ENCODE measurements at places on chromosomes 5 and 9. TPM values are rescaled to one million over a fixed set of nuclear protein-coding genes. Genes with fewer than 3 reads are reported as not detected.

DNA sequence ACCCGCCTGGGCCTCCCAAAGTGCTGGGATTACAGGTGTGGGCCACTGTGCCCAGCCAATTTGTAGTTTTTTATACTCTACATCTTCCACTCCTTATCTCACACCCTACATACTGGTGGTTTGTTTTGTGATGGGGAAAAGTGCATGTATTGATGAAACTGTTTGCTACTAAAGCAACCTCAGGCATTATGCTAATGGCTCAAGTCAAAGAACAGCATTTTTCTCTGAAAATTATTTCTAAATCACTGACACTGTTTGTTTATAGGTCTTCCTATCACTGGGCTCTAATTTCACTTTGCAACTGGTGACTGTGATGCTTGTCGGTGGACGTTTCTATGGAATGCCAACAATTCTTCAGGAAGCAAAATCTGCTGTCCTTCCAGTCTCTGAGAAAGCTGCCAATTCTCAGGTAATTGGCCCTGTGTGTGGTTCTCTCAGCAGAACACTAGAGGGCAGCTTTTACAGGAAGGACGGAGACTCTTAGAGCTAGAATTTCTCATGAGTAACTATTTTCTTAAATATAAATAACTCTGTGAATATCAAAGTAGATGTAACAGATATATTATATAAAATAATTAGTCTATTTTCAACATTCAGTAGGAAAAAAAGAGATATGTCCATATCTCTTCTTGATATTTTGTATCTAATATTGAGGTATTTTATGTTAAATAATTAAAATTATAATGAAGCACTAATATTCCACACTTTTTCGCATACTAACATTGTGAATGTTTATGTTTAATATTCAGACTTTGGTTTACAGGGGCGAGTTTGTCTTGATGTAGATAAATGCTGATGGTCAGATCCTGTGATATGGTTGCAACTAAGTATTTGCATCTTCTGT, 244.1 kb downstream of the ADGRV1 start:
- peak; percentile 29 for DNase-seq

DNA sequence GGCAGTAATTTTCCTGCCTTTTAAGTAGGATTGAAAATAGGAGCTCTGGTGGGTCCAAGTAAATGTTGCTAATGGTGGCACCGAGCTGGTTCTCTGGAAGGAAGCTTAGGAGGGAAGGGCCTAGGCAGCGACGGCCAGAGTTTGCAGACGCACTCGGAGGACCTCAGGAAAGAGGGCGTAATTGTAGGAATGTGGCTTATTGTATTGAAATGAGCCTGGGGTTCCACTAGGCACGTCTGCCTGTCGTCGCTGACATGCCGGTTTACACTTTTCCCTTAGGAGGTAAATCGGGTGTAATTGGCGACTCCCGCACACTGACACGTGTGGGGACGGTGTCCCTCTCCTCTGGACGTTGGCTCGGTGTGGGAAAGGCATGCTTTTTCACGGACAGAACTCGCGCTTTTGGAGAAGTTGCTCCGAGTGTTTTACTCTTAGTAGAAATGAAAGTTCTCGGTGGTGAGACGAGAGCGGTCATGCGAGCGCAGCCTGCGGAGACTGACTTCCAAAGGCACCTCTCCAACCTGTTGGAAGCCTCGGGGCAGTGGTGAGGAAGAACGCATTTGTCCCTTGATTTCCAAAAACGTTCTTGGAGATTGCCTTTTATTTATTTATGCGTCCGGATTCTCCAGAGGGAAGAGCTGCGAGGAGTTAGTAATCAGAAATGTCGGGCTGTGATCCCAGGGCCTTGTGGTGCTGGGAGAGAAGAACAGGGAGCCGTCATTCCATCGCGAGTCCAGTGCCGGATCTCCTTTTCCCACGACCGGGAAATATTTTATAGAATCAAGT, 1.3 kb downstream of the NR4A3 start:
- DNase-seq: peak; percentile 47

- DNase-seq: peak; percentile 43
Measured at GRCh38 chr9:86099701-86100364, 475 bp upstream of the GOLM1 start.

GRCh38 chr9:136729144-136729543, 13.6 kb downstream of the LCN10 start:
- no peak for DNase-seq

DNA sequence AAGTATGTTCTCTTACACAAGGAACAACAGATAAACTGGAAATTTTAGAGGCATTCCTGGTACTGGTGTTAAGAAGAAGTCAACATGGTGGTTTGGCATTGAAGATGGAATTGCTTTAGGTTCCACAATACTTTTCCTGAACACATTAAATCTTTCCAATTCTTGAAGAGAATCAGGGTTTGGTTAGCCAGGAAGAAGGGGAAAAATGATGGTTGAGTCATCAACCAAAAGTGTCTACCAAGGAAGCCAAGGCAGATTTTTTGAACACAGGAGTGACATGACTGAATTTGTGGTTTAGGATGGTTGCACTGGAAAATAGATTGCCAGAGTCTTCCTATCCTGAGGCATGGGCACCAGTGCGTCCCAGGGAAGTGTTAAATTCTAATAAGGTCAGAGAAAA, 433.4 kb downstream of the TMEM38B start:
- no peak for DNase-seq

DNA sequence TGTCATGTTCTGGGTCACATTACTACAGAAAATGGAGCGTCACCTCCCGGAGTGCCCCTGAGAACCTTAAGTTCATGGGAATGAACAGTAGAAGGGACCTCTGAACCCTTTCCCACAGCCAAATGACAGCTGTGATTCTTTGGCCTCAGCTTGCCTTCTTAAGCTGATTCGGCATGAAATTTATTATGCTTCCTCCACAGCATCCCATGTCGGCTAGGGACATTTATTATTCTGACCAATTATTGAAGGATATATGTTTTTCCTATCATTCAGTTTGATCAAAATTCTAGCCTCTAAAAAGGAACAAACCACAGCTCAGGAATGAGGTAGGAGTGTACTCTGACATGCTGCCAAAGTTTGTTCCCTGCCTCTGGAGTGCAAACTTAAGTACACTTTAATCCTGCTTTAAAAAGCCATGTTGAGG, 440.6 kb downstream of the CETN3 start:
- no peak for DNase-seq

GRCh38 chr5:134177369-134178095, 782 bp upstream of the SKP1 start:
- DNase-seq: no peak

- no peak for DNase-seq
Measured at GRCh38 chr9:120868339-120868675, 8.7 kb downstream of the PHF19 start.

- peak; percentile 25 for DNase-seq
Measured at GRCh38 chr5:108753877-108754276, 6.2 kb downstream of the FER start.

- no peak for DNase-seq
Measured at GRCh38 chr9:132537352-132537751, 45.1 kb upstream of the BARHL1 start.

GRCh38 chr9:128587453-128587852, 35.1 kb downstream of the SPTAN1 start:
- DNase-seq: no peak

GRCh38 chr5:141692919-141693725, 11.1 kb upstream of the ARAP3 start:
- no peak for DNase-seq

- DNase-seq: peak; percentile 6
Measured at GRCh38 chr9:21854594-21854993, 52.2 kb downstream of the MTAP start.

DNA sequence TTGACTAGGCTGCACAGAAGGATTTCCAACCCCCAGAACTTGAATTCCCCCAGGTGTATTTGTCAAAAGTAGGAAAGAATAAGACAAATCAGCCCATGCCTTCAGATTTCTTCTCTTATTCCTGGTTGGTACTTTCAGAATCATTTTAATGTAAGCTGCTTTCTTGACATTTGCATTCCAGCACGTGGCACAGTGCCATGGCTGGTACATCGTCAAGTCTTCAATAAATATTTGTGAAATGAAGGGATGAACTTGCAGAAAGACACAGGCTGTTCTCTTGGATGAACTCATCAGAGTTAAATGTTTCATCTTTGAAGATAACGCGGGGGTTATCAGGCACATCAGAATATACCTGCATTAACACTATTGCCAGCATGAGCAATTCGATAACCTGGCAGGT, 14.5 kb downstream of the KCNIP1 start:
- no peak for DNase-seq

GRCh38 chr9:123121457-123121856, 88.0 kb downstream of the GPR21 start:
- DNase-seq: no peak

DNA sequence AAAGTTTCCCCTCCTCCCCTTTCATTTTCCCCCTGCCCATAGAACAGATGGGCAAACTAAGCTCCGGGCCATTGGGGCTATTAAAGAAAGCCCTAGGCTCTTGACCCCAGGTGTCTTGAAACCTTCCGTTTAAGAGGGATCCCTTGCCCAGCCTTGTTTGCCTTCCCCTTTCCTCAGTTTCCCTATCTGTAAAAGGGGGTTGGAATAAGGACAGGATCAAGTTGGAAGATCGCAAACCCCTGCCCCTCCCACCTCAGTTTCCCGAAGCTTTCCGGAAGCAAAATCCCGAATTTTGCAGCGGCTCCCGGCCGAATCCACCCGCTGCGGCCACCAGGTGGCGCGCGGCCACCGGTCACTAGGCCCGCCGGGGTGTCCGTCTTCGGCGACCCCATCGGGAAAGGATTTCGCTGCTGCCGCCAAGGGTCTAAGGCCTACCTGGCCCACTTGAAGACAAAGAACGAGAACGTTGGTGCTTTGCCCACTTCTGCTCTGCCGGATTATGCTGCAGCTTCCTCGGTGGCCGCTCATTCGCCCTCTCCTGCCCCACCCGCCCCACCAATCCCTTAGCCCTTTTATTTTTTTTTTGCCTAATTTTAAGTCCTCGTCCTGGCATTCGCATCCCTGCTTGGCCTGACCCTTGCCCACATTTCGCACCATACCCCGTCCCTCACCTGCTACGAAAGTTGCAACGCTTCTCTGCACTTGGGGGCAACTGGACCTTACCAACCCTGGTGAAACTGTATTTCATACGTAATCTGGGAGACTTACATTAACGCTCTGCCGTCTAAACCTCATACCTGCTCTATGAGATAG, 962 bp upstream of the NR6A1 start:
- DNase-seq: peak; percentile 82

- DNase-seq: no peak
Measured at GRCh38 chr9:31390403-31391025, 993.9 kb upstream of the ACO1 start.

- no peak for DNase-seq
Measured at GRCh38 chr9:23011669-23012068, 565.0 kb downstream of the DMRTA1 start.

- DNase-seq: peak; percentile 60
Measured at GRCh38 chr5:96226941-96227552, 206.0 kb downstream of the PCSK1 start.

DNA sequence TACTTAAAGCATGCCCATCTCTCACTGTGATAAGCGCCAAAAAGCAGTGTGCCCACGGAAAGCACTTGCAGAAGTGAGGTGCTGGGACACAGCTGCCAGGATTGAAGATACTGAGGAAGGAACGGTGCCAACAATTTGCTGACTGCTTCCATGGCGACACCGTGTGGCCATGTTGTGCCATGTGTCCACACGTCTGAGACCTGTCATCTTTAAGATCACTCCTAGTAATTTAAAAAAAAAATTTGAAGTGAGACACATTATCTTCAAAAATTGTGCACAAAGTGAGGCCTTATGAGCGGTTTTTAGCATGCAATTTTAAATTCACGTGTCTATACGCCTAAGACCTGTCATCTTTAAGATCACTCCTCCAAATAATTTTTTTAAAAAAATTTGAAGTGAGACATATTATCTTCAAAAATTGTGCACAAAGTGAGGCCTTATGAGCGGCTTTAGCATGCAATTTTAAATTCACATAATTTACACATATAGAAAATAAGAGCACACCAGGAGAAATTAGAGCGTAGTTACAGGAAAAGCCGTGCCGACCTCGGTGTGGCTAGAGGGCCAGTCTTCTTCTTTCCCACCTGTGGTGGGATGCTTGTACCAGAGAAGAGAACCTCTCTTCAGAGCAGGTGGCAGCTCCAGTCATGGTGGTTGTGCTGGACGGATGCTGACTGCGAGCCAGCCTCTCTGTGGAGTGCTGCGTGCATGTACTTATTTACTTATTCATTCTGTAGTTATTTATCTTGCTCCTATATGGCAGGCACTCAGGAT, 21.4 kb upstream of the FLT4 start:
- peak; percentile 58 for DNase-seq

DNA sequence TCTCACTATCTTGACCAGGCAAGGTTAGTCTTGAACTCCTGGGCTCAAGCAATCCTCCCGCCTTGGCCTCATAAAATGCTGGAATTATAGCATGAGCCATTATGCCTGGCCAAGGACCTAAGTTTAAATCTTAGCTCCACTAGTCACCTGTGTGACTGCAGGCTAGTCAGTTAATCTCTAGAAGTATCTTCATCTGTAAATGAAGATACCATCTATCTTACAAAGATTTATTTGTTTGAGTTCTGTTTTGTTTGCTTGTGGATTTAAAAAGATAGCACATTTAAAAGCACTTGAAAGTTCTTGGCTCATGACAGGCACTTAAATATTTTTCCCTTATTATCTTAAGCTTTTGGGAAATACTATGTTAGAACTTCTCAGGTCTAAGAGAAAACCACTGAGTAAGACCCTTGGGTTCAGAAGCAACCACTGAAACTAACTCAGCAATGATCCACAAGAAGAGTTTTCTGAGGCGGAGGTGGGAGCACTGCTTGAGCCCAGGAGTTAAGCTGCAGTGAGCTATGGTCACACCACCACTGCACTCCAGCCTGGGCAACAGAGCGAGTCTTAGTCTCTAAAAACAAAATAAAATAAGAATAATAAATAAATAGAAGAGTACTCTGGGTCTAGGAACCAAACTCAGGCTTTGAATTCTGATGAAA, 19.1 kb downstream of the TMEM245 start:
- no peak for DNase-seq

GRCh38 chr5:82719368-82719767, 357.8 kb downstream of the TMEM167A start:
- DNase-seq: peak; percentile 17

The LAMC3 gene
- 3.6 TPM for total RNA-seq

The CRB2 gene
- not detected for total RNA-seq

The PCDHGA12 gene
- total RNA-seq: 13.9 TPM

The TJP2 gene
- total RNA-seq: 16.8 TPM

The TMEM215 gene
- not detected for total RNA-seq

The ORM1 gene
- 3.3 TPM for total RNA-seq

The UBE2D2 gene
- 109 TPM for total RNA-seq

The FOXE1 gene
- total RNA-seq: not detected

The GRM6 gene
- not detected for total RNA-seq

The TMEM252 gene
- total RNA-seq: not detected

The NTMT1 gene
- 32.5 TPM for total RNA-seq

The FBXW2 gene
- 44.3 TPM for total RNA-seq
